Kidney tubule cell (primary cell): ENCODE measurements at places on chromosomes 5 and 9.

GRCh38 chr5:81147011-81147885, 85.9 kb upstream of the CKMT2 start:
- no peak for DNase-seq

DNA sequence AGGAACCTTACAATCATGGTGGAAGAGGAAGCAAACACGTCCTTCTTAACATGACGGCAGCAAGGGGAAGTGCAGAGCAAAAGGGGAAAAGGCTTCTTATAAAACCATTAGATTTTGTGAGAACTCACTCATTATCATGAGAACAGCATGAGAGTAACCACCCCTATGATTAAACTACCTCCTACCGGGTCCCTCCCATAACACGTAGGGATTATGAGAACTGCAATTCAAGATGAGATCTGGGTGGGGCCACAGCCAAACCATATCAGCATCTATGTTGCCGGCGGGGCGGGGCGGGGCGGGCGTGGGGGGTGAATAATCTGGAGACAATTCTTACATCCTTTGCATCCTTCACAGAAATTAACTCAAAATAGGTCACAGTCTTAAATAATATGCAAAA, 58.8 kb upstream of the GFPT2 start:
- DNase-seq: no peak

- no peak for DNase-seq
These were observed 76.6 kb upstream of the PPP1R26 start for GRCh38 chr9:135402739-135403695.

DNA sequence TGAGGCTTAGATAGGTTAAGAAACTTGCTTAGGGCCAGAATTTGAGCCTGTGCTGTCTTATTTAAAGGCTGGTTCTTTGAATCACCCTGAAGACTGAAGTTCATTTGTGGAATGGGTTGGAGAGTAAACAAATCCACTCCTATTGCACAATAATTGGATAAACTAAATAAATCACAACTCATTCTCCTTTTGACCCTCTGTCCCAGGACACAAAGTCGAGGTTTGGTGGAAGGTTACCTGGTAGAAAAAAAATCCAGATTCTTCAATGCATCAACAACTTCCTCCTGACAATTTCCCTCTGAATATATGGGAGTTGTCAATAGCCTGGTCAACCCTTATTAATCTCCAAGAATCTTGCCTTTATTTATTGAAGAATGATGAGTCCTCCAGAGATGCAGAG, 28.9 kb downstream of the TBC1D2 start:
- DNase-seq: no peak

- no peak for DNase-seq
These were observed 3.2 kb downstream of the STARD4 start for GRCh38 chr5:111509119-111509518.

- no peak for DNase-seq
These were observed 10.0 kb downstream of the TRAF1 start for GRCh38 chr9:120916588-120916987.

DNA sequence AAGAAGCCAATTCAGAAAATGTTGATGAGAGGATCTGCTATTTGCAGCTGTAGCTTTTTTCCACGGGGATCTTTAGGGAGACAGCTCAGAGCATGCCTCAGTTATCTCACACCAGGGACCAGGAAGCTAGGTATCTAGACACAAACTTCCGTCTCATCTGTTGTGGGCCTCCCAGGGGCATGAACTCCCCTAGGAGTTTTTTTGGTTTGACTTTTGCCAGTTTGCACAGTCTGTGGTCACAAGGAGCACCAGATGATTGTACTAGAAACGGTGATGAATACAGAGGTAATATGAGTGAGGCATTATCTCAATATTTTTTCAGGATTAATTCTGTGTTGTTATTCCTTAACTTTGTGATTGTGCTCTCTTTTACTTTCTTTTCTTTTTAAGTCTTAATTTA, 533.2 kb upstream of the SEMA6A start:
- DNase-seq: no peak

GRCh38 chr5:178392931-178393394, 160.4 kb upstream of the PHYKPL start:
- DNase-seq: no peak

GRCh38 chr5:89241186-89241585, 358.2 kb upstream of the MEF2C start:
- DNase-seq: no peak

DNA sequence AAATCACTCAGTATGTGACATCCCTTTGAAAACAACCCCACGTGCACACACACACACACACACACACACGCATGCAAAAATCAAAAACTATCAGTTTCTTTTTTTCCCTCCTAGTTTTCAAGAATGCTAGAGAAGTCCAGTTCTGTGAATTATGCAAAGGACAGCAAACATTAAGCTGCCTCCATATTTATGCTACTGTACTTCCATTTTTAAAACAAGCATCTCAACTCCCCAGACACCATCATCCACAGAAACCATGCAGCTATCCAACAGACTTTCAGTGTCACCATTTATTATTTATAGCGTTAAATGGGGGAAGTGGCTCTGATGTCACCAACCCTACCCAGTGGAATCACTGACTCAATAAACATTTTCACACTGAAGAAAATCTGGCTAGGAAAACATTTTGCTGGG, 1.6 kb downstream of the FBXW11 start:
- no peak for DNase-seq

GRCh38 chr9:125915606-125916005, 168.4 kb downstream of the PBX3 start:
- no peak for DNase-seq

DNA sequence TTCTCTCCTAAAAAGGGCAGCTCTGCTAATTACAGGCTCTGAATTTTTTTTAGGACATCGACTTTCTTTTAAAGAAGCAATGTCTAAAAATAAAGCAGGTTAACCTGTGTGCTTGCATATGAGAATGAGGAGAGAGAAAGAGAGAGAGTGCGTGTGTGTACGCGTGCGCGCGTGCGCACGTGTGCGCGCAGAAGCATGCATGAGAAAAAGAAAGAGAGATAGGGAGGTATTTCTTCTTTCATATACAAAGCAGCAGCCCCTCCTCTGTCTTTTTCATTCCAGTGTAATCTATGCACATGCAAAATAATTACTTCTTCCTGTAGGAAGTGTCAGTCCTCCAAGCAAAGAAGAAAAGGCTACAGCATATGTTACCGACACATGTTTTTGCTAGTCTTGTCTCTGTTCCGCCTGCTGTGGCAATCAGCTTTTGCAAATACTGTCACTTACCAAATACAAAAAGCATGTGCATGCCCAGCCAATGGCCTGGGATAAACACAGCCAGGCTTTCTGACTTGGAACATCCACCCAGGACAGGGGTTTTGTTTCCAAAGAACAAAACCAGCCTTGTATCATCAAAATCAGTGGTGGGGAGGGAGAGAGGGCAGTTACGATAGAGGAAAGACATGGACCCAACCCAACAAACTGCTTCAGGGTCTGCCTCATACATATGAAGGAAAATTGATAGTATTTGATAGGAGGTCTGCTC, 252.3 kb upstream of the SLC24A2 start:
- DNase-seq: no peak

DNA sequence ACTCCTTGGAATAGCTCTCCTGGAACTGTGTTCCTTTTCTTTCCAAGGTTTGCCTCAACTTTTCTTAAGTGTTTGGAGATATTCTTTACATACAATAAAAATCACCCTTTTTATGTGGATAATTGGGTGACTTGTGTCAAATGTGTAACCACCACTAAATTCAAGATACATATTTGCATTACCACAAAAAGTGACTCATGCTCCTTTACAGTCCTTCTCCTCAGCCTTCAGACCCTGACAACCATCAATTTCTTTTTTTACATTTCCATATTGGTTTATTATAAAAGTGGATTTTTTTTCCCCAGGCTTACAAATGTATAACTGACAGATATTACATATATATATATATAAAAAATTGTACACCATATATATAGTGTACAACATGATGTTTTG, 372.0 kb upstream of the KCNN2 start:
- DNase-seq: no peak

- peak; percentile 96 for DNase-seq
These were observed 38.0 kb downstream of the PALM2AKAP2 start for GRCh38 chr9:109817846-109818472.

GRCh38 chr9:81156381-81156780, 533.0 kb downstream of the TLE1 start:
- no peak for DNase-seq

DNA sequence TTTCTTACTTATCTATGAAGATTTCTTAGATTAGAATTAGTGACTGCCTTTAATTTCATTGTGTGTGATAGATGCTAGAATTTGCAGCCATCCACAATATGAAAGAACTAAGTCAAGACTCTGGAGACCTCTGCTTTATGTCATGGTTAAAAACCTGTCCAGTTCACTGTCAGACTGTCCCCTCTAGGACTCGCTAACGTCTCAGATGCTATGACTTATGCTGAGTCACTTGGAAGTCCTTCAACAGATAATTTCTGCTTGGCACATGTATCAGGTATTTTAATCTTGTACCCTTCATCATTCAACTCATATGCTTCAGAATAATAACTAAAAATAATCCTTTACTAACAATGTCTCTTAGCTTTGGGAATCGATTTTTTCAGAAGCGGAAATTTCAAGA, 230.5 kb upstream of the DMAC1 start:
- peak; percentile 54 for DNase-seq

GRCh38 chr9:27384262-27385014, 87.5 kb upstream of the EQTN start:
- no peak for DNase-seq

DNA sequence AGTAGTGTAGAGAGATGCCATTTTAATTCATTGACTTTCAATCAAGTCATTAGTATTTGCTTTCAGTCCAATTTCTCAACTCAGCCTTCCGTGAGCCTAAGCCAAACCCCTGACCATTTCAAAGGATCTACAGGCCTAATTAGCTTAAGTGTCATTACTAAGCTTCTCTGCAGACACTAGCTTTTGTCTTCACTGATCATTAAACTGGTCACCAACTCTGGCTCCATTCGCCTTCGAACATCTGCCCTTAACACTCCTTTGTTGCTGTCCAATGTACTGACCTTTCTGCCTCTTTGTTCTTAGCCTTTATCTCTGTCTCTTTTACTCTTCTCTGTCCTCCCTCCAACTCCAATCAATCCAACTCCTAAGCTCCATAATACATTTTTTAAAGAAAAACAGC, 299.3 kb downstream of the DIRAS2 start:
- peak; percentile 30 for DNase-seq

- no peak for DNase-seq
These were observed 53.7 kb downstream of the IPO11 start for GRCh38 chr5:62465985-62466925.

- peak; percentile 19 for DNase-seq
These were observed 70.0 kb upstream of the GFPT2 start for GRCh38 chr5:180423133-180423532.

- peak; percentile 73 for DNase-seq
These were observed 20.9 kb upstream of the LURAP1L start for GRCh38 chr9:12753931-12754330.

- peak; percentile 55 for DNase-seq
These were observed 17.1 kb downstream of the MTREX start for GRCh38 chr5:55324815-55325418.

DNA sequence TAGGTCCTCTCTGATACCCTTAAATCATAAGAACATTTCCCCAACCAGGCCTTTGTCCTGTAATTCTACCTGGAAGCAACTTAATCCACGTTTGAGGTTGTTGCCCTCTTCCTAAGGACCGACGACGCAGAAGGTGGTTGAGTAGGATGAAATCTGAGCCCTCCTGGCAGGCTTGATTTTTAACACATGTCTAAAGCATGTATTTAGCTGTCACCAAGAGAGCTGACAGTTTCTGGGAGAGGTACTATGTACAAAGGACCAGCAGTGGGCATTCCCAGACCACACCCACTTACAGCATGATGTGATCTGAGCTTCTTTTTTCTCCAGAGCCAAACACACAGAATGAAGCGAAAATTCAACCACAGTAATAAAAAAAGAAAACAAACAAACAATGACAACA, 260.9 kb downstream of the SH3GL2 start:
- no peak for DNase-seq

GRCh38 chr5:149017636-149018035, 45.2 kb downstream of the SH3TC2 start:
- no peak for DNase-seq

DNA sequence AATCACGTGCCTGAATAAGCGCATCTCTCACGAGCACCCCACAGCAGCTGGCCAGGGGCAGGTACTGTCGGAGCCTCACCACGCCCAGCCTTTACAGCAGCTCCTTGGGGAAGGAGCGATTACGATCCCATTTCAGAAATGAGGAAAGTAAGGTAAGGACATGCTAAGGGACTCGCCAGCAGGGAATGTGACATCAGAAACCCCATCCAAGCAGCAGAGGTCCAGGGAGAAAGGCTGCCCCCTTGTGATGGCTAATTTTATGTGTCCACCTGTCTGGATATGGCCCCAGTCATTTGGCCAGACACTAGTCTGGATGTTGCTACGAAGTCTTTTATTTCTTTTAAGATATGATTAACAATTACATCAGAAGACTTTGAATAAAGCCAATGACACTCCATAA, 77.3 kb downstream of the UBE2QL1 start:
- DNase-seq: peak; percentile 28

DNA sequence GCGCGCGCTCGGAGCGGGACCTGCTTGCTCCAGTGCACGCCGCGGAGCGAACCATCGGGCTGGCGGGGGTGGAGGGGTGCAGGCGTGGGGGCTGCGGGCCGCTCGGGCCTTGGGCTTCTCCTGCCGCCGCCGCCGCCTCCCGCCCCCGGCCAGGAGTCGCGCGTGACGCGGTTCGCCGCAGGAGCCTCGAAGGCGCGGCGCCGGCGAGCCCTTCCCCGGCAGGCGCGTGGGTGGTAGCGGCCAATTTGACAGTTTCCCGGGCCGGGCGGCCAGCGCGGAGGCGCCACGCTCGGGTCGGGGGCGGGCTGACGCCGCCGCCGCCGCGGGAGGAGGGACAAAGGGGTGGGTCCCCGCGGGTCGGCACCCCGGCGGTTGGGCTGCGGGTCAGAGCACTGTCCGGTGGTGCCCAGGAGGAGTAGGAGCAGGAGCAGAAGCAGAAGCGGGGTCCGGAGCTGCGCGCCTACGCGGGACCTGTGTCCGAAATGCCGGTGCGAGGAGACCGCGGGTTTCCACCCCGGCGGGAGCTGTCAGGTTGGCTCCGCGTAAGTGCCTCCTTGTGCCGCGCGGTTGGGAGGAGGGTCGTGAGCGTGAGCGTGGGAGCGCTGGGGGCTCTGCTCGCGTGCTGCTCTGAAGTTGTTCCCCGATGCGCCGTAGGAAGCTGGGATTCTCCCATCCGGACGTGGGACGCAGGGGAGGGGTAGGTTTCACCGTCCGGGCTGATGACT, at the start of gene TJP2:
Gene TJP2 (plus strand): TSS at position 387 of the 725 bp plus-strand sequence. CDS start 96 bp downstream, at position 483.
- peak; percentile 76 for DNase-seq

DNA sequence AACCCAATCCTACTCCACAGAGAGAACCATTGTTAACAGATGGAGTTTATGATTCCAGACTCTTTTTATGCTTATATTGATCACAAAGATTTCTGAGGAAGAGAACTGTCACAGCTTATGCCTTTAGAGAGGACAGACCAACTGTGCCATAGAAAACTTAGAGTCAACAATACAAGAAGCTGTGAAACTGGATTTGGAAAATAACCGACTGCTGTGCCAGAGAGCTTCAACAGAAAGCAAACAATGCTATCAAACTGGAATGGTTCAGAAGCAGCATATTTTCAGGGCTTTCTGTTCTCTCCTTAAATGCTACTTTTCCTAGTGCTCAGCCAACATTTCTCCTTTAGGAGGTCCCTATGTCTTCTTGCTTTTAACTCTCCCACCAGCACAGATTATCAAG, 5.0 kb downstream of the DCTN4 start:
- DNase-seq: no peak

GRCh38 chr5:169971780-169972179, 8.5 kb downstream of the INSYN2B start:
- DNase-seq: no peak
